ENCODE measurements at places on chromosomes 4 and X. TPM values are rescaled to one million over a fixed set of nuclear protein-coding genes. Genes with fewer than 3 reads are reported as not detected.

GRCh38 chr4:13527981-13528820 is 16.1 kb downstream of the NKX3-2 start:
- no peak for DNase-seq

DNA sequence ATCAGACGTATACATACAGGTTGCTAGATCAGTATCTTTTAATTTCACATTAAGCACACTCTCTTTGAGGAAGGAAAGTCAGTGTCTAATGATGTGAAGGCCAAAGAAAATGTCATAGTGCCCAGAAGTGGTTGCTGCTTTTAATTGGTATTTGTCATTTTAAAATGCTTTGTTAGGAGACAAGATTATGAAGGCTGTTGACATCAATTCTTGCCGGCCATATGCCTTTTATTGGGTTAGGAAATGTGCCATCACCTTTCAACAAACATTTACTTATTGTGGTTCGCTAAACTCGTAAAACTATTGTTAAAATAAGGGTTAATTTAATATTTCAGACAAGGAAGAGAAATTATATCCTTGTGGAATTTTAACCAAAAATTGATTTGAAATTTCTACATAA is 32.2 kb downstream of the NFKB1 start:
- DNase-seq = no peak

- DNase-seq = no peak
Observed at GRCh38 chr4:114384629-114385028, 214.0 kb upstream of the UGT8 start.

GRCh38 chr4:47749858-47750257 is 88.0 kb downstream of the CORIN start:
- no peak for DNase-seq

DNA sequence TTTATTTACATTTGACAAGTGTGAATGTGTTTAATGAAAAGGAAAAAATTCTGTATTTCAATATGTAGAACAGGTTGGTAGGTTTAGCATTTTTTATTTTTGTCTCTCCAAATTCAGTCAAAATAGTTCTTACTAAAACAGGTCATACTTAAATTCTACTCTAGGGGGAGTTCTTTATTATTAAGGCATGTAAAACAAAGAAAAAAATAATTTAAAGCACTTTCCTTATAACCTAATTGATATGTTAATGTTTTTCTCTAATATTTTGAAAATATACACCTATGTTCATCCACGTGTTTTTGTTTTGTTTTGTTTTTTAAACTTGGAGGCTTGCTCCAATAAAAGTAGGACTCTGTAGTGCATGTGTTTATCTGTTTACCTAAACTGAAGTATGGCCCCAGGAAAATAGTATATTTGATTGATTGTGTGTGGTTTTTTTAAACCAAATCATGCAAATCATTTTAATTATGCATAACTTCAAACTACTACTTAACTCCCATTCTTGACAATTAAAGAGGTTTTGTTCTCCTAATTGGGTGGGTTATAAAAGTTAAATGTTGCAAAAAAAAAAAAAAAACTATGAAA is 562.7 kb downstream of the RPA4 start:
- no peak for DNase-seq

- no peak for DNase-seq
Observed at GRCh38 chr4:78951862-78952472, 12.7 kb upstream of the PAQR3 start.

GRCh38 chr4:56686537-56687231 is 5.6 kb upstream of the HOPX start:
- no peak for DNase-seq

- no peak for DNase-seq
Observed at GRCh38 chr4:62544428-62544827, 1344.3 kb downstream of the ADGRL3 start.

DNA sequence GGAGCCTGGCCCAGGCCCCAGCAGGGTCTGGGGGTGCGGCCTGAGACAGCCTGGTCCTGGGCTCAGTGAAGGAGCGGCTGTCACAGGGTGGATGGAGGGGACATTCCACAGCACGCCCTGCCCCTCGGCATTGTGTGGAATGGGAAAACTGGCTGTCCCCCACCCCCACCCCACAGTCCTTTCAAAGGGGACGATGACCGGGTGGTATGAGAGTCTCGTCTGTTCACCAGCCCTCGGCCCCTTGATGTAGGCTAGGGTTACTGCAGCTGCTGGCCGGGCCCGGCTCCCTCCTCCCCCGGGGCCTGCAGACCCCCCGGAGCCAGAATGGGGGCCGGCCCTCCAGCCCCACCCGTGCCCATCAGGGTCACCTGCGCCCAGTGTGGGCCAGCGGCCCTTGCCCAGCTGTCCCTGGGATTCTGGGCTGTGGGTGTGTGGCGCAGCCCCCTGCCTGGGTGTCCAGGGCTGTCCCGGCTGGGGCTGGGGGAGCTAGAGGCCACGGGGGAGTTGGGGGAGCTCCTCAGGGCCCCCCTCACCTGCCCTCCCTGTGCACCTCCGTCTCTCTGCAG is 11.7 kb downstream of the FGFRL1 start:
- DNase-seq = no peak

- DNase-seq = peak; percentile 11
Observed at GRCh38 chrX:50814701-50815100, 707 bp upstream of the SHROOM4 start.

FATE1 gene
- total RNA-seq = 0.48 TPM

TACR3 gene
- not detected for total RNA-seq

F8A3 gene
- total RNA-seq = 16.5 TPM
